NCI-H2081 treated with DMSO at 0.1 percent for 48 hours (cell line): ENCODE measurements at places on chromosomes 2 and 18.

- no peak for DNase-seq
Observed at GRCh38 chr2:119460076-119460475, 28.4 kb downstream of the TMEM37 start.

GRCh38 chr2:189952536-189953109, 109.9 kb downstream of the MSTN start:
- DNase-seq = no peak

- DNase-seq = no peak
Observed at GRCh38 chr2:14398641-14399040, 233.9 kb upstream of the LRATD1 start.

DNA sequence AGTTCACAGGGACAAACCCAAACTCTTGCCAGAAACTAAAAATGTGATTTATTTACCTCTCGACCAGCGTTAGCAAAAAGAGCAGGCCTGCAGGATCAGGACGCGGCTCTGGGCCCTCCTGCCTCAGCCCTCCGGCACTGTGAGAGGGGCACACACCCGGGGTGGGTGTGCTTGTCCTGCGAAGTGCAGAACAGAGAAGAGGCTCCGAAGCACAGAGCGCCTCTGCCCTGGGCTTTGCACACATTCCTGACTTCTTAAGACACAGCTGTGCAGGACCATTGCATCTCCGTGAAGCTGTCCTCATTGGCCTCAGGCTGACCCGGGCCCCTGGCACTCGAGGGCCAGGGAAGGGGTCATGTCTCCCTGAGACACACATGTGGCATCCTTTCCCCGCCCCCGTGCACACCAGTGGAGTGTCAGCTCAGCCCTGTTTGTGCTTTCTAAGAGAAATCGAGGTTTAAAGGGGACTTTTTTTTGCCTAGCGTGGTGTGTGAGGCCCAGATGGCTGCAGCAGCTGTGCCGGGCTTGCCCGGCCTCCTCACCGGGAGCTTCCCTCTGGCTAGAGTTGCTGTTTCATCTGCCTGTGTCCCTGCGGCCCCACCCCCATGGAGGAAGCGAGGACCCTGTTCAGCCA, 9.9 kb upstream of the NFATC1 start:
- DNase-seq = no peak

DNA sequence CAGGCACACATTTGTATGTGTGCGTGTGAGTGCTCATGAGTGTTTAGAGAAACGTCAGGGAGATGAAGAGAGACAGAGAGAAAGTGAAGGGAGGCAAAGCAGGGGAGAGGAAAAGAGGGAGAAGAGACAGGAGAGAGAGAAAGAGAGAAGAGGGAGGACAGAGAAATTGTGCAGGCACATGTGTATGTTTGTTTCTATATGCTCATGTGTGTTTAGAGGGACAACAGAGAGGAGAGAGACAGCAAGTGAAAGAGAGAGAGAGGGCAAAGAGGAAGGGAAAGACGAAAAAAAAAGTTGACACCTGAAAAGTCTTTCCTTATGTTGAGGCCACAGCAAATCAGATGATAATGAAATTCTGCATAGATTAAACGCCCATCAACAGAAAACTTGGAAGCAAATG, 541.1 kb downstream of the TNS1 start:
- DNase-seq = no peak

DNA sequence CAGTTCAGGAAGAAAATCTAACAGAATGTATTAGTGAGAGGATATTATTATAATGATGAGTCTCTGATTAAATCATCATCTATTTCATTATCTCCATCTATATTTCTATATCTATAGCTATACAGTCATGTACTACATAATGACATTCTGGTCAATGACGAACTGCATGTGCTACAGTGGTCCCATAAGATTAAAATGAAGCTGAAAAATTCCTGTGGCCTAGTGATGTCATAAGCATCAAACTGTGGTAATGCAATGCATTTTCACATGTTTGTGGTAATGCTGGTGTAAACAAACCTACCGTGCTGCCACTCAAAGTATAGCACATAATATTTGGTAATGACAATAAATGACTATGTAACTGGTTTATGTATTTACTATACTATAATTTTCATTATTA, 1127.9 kb upstream of the CHAC2 start:
- no peak for DNase-seq

GRCh38 chr2:10385501-10385900, 62.6 kb downstream of the ODC1 start:
- DNase-seq = no peak

GRCh38 chr18:42187611-42188380, 232.8 kb downstream of the PIK3C3 start:
- no peak for DNase-seq

- DNase-seq = no peak
Observed at GRCh38 chr2:202084265-202084664, 11.2 kb downstream of the KIAA2012 start.

GRCh38 chr2:58739033-58739432, 497.9 kb upstream of the FANCL start:
- no peak for DNase-seq

DNA sequence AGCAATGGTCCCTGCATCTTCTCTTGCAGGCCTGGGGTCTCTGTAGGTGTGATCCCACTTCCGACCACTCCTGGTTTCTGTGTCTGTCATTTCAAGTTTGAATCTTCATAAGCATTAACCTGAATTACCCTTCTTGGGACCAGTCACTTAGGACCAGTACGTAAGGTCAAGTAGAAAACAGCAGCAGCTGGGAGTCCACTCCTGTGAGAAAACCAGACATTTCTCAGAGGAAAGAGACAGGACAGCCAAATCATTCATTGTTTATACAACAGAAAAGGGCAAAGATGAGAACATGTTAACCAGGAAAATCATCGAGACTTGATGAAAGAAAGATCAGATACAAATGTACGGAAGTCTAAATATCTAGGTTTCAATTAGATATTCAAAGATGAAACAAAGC, 163.0 kb downstream of the MREG start:
- no peak for DNase-seq

DNA sequence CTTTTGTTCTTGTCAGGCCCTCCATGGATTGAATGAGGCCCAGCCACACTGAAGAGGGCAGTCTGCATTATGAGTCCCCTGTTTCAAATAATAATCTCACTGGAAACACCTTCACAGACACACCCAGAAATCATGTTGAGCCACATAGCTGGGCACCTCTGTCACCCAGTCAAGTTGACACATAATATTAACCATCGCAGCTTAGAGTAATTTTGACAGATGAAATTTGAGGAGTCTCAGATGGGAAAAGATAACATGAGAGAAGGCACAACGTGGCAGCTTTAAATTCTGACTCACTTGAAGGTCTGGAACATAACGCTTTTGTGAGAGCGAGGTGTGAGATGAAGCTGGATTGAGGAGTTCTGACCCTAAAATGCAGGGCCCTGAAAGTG, 70.9 kb upstream of the TMEM87B start:
- no peak for DNase-seq

- DNase-seq = peak; percentile 24
Observed at GRCh38 chr2:231648579-231649174, 56.0 kb downstream of the TEX44 start.

- no peak for DNase-seq
Observed at GRCh38 chr2:57141269-57141668, 905.3 kb upstream of the VRK2 start.

GRCh38 chr2:237874585-237875161, 15.2 kb downstream of the RAMP1 start:
- no peak for DNase-seq

DNA sequence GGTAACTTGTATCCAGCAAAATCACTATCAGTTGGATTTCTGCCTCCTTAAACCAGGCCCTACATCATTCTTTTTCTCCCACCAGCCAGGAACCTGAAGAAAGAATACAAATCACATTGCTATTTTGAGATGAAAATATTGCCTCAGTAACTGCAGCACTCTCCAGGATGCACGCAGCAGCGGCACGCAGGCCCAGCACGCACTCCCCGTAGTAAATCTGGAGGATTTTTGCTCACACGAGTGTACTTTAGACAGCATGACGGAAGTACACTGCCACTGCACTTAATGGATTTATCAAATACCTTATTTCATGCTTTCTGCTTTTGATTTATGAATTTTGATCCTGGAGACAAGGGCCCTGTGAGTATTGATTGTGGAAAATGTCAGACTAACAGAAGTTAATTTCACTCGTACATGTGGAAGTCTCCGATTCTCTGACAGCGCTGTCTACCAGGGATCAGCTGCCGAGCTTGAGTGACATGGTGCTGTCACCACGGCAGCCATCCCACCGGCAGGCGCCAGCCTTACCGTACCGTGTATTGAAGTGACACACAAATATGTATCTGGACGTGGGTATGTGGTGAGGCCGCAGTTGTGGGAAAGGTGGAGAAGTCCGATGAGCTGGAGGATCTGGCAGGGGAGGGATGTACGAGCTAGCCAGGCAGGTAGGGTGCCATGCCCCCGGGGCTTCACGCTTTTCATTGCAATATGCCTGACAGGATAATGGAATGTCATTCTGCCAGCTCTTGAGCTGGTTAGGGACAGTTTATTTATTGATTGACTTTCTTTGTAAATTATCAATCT, 863.7 kb downstream of the GALR1 start:
- no peak for DNase-seq

- DNase-seq = no peak
Observed at GRCh38 chr2:46923041-46923528, 7.5 kb upstream of the MCFD2 start.

GRCh38 chr2:71759060-71759459, 305.7 kb downstream of the DYSF start:
- no peak for DNase-seq

- no peak for DNase-seq
Observed at GRCh38 chr2:31811482-31811881, 199.3 kb downstream of the MEMO1 start.

- no peak for DNase-seq
Observed at GRCh38 chr2:192398236-192398635, 203.5 kb upstream of the TMEFF2 start.
